ENCODE measurements at places on chromosomes 11 and 22.

- no peak for DNase-seq
These were observed 3.2 kb upstream of the TRPC6 start for GRCh38 chr11:101586965-101587364.

DNA sequence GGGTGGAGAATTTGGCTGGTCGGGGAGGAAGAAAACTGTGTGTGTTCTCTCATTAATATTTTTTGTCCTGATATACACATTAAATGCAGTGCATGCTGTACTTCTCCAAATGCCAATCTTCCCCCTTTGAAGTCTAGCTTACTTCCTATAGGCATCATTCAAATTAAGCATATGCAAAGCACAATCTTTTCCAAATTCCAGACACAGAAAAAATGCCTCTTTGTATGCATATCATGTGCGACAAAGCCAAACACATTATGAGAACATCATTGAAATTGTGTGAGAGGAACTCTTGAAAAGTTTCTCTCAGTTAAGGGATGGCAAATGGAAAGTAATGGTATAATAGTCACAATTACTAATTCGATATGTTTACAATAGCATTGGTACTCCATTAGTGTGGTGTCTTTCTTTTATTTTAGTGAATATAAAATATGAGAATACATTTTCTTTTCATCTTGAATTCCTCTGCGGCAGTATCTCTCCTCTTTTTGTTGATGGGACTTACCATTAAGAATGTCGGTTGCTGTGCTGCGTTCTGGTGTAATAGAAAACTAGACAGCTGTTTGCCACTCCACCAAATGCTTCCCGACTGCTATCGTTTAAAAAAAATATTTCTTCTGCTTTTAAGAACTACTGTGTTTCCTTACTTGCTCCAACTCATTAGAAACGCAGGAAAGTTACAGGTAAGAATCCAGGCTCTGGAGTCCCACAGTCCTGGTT is 19.3 kb upstream of the NRIP3 start:
- no peak for DNase-seq

GRCh38 chr11:121451986-121452608 is at the start of gene SORL1:
TSS of gene SORL1 (plus strand) at chr11:121452314. CDS start at chr11:121452332, 18 bp downstream.
- no peak for DNase-seq

- DNase-seq, result no peak
These were observed 328.8 kb downstream of the MIAT start for GRCh38 chr22:26985931-26986782.

DNA sequence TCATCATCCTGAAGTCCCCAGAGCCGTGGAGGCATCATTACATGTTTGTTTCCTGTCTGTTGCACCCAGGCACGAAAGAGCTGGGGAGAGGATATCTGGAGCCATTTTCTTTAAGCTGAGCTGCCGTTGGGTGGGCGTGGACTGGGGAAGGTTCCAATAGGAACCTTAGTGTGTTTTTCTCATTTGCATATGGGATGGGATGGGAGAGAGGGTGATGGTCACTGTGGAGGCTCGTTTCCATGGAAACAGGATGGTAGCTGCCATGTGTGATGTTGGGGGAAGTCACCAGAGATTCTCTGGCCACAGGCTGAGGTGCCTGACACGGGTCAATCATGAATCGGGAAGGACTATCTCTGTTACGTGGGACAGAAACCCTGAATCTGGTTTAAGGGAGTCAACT is 39.7 kb downstream of the CACNA1I start:
- no peak for DNase-seq

DNA sequence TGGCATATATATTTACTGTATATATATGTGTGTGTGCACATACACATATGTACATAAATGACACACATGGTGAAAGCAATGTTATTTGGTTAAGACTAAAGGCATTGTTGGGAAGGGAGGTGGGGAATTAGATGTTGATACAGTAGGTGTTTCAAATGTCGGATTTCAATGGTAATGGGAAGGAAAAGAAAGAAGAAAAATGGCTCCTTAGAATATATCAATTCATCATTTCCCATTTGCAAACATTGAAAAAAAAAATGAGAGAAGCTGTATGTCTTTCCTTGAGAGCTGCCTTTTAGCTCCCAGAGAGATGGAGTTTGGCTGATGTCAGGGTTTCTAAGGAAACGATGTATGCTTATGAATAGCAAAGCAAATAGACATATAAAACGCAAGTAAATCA is 33.4 kb upstream of the ATXN10 start:
- no peak for DNase-seq

- DNase-seq, result no peak
These were observed 214.7 kb upstream of the NARS2 start for GRCh38 chr11:78789375-78789774.

DNA sequence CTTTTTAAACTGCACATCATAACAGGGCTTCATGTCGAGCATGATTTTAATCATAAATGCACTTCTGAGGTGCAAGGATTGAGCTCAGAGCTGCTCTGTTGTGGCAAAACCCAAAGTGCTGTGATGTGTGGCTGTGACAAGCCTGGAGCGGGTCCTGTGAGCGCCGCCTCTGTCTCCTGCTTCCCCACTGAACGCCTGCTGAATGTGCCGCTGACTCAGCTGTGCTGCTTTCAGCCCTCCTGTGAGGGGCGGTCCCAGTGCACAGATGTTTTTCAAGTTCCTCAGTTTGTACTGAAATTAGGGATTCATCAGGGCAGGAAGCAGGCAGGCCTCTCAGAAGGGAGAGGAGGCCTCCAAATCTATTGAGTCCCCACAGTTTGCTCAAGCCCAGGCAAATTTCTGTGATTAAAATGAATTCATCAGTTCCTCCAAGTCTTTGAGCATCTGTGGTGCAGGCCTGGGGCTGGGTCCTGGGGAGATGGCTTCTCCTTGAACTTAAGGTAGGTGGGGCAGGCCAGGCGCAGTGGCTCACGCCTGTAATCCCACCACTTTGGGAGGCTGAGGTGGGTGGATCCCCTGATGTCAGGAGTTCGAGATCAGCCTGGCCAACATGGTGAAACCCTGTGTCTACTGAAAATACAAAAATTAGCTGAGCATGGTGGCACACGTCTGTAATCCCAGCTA is 3.0 kb upstream of the GTSE1 start:
- no peak for DNase-seq

GRCh38 chr22:33114565-33114964 is 56.4 kb upstream of the SYN3 start:
- DNase-seq, result no peak
